ENCODE measurements at places on chromosomes 16 and 17.

GRCh38 chr16:54687043-54687899 lies 243.4 kb upstream of the IRX5 start:
- DNase-seq: no peak

- no peak for DNase-seq
Measured at GRCh38 chr16:27314161-27314723, 468 bp downstream of the IL4R start.

DNA sequence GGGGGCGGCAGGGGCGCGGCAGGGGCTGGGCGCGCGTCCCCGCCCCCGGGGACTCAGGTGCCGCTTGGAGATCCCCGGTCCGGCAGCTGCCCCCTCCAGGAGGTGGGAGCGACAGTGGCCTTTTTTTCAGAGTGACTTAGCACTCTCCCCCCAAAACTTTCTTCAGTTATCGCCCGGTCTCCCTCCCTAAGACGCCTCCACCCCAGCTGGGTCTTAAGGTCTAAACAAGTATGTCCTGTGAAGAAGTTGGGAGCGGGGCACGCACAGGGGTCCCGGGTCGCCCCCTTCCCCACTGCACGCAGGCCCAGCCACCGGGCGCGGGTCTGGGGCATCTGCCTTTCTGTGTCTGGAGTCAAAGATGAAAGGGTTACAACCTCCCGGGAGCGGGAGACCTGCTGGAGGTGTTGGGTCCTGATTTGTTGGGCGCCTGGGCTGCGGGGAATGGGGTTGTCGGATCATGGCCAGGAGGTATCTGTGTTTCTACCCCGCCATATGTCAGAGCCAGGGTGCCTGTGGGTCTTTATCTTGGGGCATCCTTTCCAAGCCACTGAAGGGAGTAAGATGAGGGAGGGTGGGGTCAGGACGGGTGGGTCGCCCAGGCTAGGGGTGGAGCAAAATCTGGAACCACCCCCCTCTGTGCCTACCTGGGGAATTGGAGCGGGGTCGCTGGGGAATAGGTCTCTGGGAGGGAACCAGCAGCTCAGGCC lies 757 bp downstream of the FMNL1 start:
- DNase-seq: no peak

GRCh38 chr16:12614662-12615278 lies 188.9 kb downstream of the CPPED1 start:
- DNase-seq: no peak

- no peak for DNase-seq
Measured at GRCh38 chr17:64443086-64443760, 5.7 kb upstream of the MILR1 start.

Measured in NCI-H187 treated with DMSO at 0.1 percent for 48 hours (cell line).